WERI-Rb-1 (cell line): ENCODE measurements at places on chromosomes 12 and 14.
A peak's percentile ranks its signal among the peaks of the same experiment; 100 is the strongest.

DNA sequence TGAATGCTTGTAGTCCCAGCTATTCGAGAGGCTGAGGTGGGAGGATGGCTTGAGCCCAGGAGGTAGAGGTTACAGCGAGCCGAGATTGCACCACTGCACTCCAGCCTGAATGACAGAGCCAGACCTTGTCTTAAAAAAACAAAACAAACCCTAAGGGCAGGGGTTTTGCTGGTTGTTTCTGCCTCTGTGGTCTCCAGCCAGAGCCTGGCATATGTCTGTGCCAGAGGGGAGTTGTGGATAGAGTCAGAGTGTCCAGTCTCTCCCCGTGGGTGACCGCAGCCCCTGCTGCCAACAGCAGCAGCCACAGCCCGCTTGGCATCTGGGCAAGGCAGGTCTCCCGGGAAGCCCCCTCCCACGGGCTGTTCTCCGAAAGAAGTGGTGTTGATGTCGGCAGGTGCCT lies 37.6 kb downstream of the MVK start:
- no peak for DNase-seq

- no peak for DNase-seq
Observed at GRCh38 chr14:61480704-61481285, 159.4 kb downstream of the PRKCH start.

GRCh38 chr12:90211017-90211416 lies 502.4 kb upstream of the ATP2B1 start:
- DNase-seq = no peak

GRCh38 chr12:68031881-68032739 lies 42.9 kb downstream of the IFNG-AS1 start:
- no peak for DNase-seq

GRCh38 chr14:76391981-76392690 lies 16.2 kb downstream of the ESRRB start:
- no peak for DNase-seq

DNA sequence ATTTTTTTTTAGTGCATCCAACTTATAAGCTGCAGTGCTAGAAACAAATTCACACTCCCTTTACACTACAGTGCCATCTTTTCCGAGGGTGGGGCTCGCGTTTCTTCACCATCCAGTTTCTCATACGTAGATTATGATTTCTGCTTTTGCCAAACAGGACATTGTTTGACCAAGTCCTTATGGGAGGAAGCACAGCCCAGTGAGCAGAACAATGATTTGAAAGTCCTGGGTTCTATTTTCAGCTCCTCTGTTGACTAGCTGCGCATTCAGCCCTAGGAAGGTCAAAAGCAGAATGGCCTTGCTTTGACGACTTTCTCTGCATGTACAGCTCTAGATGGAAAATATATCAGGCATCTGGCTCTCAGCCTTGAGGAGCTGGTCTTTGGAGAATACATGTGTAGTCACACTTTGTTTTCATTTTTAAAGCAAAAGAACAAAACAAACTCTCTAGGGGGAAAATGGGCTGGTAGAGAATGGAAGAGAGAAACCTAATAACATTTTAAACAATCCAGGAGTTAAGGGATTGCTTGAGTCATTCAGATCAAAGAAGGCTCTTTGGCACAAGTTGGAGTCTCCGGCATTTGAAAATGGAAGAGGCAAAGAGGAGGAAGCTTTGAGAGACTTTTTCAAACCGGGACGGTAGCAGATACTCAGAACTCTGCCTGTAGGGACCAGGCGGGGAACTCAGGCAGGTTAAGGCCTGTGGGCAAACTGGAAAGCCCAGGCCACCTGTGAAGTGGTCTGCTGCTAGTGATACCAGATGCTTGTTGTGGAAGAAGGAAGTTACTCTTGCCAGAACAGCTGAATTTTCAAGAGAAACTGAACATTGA lies 257.3 kb upstream of the PLEKHG7 start:
- no peak for DNase-seq

GRCh38 chr12:83389237-83389996 lies 702.7 kb downstream of the TMTC2 start:
- peak; percentile 56 for DNase-seq

- peak; percentile 67 for DNase-seq
Observed at GRCh38 chr12:93098077-93098476, 169.0 kb upstream of the EEA1 start.

DNA sequence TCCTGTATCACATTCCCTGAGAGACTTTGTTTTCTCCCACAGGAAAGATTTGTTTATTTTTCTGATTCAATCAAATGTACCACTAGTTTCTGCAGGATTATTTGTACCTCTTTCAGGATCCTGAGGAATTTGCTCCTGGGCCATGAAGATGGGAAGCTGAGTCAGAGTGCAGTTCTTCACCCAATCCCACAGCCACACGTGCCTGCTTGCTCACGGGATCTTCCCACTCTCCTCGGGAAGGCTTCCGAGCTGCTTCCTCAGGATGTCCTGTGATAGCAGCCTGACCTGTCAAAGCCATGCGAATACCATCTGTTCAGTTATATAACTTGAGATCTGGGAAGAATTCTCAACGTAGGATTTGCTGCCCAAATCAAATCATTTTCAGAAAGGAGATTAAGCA lies 41.8 kb upstream of the HIF1A start:
- peak; percentile 41 for DNase-seq

GRCh38 chr12:38887770-38888169 lies 17.6 kb downstream of the CPNE8 start:
- DNase-seq = no peak

GRCh38 chr14:49396801-49397200 lies 189.4 kb downstream of the RPS29 start:
- no peak for DNase-seq

DNA sequence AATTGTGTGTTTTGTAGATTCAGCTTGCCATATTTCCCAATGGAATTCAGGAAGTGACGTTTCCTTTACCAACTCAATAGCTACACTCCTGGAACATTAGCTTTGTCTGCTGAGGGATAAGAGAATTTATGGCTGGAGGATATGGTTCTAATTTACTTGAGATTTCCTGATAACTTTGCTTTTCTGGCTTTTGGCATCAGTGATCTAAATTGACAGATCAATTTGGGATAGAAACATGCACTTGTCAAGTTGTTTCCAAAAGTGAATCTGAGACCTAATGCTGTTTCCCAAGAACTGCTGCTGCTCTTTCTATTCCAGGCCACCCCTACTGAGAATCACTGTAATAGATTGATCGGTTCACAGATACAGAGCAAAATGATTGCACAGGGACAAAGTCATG lies 43.2 kb downstream of the MGAT4C start:
- DNase-seq = no peak

DNA sequence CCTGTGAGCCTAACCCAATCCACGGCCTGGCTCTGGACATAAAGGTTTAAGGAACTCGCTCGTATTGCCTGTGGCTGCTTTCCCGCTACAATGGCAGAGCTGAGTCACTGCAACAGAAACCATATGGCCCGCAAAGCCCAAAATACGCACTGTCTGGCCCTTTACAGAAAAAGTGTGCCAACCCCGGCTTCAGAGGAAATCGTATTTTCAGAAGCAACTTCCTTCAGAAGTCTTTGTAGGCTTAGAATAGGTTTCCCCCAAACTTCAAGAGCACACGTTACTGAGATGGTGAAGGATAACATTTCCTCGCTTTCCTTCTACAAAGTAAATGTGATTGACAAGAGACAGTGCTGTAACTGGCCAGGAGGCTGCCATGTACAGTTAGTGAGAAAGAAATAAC lies 34.8 kb upstream of the TESC start:
- DNase-seq = no peak

DNA sequence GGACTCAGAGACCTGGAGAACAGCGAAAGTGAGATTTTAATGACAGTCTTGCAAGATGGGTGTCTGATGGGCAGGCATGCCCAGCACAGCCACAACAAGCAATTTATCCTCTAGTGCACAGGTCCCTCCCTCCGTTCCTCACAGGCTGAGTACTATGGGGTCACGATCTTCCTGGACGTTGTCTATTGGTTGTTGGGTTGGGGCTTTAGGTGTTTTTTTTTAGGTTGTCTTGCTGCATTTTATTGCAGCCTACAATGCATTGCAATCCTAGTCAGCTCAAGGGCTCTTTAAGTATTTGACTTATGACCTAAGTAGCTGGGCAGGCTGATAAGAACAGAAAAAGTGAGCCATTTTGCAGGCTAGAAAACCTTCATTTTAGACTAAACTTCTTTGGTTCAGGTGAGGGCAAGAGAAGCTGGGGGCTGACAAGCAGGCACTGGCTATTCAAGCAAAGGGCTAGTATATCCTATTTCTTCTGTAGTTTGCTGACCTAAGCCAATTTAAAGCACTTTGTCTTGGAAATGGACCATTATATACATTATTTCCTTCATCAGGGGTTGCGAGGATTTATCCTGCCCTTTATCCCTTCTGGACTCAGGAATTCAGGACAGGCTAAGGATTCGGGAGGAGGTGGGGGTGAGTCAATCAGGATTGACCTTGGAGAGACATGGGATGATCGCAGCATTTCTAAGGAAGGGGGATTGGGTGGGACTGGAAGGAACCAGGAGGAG lies 6.0 kb downstream of the KRT7 start:
- DNase-seq = no peak

GRCh38 chr14:58082491-58083098 lies 69.4 kb downstream of the ARMH4 start:
- DNase-seq = no peak

GRCh38 chr14:105846312-105846711 lies 319.9 kb downstream of the TMEM121 start:
- no peak for DNase-seq

DNA sequence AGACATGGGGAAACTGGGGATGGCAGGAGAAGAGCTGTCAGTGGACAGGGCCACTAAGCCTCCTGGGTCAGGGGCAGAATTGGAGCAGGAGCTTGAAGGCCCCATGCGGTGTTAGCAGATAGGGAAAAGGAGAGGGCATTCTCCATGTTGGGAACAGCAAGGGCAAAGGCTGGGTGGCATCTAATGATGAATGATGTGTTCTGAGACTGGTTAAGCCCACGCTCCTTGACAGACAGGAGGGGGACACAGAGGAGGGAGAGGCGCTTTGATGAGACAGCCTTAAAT lies 63.0 kb downstream of the CLMN start:
- DNase-seq = no peak

DNA sequence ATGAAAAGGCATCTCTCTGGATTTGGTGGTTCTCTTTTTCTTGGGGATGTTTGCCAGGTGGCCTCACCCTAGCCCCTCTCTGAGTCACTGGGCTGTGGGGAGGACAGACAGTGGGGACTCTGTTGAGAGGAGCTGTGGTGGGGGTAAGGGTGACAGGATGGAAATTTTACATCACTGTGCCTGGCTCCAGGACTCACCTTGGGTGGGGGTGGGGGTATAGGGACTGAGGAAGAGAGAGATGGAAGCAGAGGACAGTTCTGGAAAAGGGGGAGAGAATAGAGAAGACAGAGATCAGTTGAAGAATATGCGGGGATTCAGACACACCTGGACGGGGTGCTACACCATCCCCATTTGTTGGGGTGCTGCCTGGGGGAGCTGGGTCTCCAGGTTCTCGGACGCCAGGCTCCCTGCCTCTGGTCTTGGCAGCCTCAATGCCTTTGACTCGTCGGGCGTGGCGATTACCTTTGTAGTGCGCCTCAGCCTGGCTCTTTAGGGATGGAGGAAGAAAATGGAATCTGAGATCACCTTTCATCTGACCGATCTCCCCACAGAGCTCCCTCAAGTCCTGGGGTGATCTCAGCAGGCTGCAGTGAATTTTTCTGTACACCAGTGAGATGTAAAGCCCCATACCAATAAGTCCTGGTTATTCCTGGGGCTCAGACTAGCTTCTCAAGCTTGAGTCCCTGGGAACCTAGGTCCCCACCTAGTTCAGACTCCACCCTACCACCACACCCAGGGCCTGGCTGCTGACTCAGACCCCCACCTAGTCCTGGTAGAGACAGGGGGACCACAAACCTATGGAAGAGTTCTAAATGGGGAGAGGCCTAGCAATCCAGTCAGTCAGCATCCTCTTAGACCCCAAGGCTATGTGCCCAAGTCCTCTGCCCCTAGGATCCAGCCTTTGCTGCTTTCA lies 9.6 kb upstream of the GPR84 start:
- DNase-seq = no peak

GRCh38 chr14:20801726-20802125 lies 918 bp downstream of the RNASE1 start:
- DNase-seq = no peak

GRCh38 chr12:57112492-57113294 lies 1.5 kb upstream of the STAT6 start:
- peak; percentile 91 for DNase-seq

- DNase-seq = no peak
Observed at GRCh38 chr12:51077930-51078329, 5.5 kb downstream of the CSRNP2 start.

GRCh38 chr14:35999294-35999693 lies 173.2 kb downstream of the BRMS1L start:
- no peak for DNase-seq

DNA sequence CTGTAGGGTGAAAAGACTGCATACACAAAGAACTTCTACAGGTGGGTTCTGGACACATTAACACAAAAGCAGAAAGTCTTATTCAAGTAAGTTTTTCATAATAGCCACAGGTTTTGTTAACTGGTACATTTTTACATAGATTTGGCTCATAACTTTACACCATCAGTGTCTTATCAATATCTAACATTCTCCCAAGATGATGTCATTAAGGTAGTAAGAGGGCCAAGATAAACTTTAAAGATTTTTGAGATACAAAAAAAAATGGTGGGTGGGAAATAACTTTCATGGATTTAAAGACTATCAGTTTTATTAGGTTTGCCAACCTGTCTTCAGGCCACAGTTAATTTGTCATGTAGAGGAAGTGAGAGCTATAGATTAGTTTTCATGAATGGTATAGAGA lies 1.7 kb downstream of the SUPT16H start:
- no peak for DNase-seq

DNA sequence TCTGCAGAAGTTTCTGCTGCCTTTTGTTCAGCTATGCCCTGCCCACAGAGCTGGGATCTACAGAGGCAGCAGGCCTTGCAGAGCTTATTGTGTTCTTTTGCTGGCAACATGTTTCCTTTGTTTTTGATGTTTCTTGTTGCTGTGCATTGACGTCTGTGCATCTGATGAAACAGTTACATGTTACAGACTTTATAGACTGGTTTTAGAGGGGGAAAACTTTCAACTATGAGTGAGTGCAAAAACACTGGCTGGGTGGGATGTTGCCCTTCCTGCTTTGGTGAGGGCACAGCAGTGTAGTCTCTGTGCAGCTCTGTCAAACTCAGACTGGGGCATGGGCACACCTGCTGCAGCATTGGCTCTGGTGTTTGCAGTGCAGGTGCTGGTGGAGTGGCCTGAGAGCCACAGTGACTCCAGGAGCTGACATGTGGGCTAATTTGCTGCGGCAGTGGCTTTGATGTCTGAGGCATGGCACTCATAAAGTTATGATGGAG lies 26.9 kb downstream of the CLEC6A start:
- no peak for DNase-seq

- no peak for DNase-seq
Observed at GRCh38 chr12:40209886-40210285, 14.9 kb upstream of the LRRK2 start.

- DNase-seq = no peak
Observed at GRCh38 chr14:36516719-36517241, 3.3 kb downstream of the NKX2-1 start.

DNA sequence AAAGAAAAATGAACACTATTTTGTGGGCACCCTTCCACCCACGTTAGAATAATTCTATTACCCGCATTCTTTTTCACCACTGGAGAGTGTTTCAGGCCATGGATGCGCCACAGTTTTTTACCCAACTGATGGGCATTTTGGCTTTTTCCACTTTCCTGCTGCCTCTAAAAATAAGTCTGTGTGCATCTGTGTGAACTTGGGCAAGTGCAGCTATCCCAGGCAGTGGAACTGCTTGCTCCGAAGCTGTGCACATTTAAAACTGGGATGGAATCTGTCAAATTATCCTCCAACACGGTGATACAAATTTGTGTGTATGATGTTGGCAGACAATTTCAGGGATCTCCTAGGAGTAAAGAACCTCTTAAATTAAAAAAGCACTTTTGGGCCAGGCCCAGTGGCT lies 31.5 kb downstream of the PHETA1 start:
- no peak for DNase-seq
